ENCODE measurements at places on chromosomes 2 and 18.

- no peak for DNase-seq
Measured at GRCh38 chr2:44999540-44999939, 9.7 kb downstream of the SIX2 start.

DNA sequence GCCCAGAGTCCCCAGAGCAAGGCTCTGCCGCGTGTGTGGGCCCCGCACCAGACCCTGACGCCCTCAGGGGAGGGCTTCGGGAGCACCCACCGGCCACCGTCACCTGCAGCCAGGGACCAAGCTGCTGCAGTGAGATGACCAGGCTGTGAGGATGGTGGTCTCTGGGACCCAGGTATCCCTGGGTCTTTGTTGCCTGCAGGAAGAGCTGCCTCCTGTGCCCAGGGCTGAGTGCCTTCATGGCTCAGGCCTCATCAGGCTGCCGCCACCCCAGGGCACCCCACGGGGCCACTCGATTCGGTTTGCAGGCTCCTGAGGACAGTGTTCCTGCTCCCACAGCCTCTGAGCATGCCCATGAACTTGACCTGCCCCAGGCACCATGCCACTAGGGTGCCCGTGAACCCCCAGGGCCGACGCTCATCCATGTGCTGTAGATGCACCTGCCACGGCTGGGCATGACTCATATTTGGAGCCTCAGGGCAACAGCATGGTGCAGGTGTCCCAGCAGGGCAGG lies 109.8 kb downstream of the FAM210A start:
- DNase-seq: no peak

GRCh38 chr18:7224198-7224597 lies 6.7 kb upstream of the LRRC30 start:
- no peak for DNase-seq

- DNase-seq: no peak
Measured at GRCh38 chr2:138219961-138220360, 255.7 kb downstream of the HNMT start.

DNA sequence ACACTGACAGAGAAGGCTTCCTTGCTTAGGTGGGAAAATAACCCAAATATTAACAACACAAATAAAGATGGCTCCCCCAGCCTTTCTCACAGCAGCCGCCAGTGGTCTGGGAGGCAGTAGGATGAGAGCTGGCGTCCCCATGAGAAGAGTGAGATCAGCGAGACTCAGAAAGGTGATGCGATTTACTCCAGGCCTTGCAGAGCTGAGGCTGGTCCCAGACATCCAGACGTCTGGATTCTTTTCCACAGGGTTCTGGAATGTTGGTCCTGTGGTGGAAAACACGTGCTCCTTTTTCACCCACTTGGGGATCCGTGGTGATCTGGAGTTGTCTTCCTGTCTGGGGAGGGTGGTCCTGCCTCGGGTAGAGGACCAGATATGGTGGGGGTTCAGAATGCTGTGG lies 190.6 kb downstream of the CTIF start:
- no peak for DNase-seq

DNA sequence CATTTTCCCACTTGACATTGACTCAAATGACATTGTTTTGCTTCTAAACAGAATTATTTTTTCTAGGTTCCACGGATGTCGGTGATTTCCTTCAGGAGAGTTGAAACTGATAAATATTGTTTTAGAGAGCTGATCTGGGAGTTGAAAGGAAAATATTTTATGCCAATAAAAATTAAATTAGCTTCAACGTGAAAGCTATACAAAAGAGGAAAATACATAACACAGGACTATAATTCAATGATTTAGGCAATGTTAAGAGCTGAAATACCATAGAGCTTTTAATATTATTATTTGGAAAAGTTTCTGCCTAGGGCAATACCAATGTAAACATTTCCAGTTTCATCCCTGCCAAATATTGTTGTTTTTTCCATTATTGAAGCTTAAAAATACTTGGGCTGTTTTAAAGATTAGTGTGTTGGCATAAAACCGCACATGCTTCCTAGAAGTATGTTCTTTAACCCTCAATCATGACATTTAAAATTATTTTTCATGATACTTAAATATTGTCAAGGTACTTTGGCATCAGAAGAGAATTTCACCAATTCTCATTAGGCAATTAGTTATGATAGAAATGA lies 18.6 kb upstream of the PDE1A start:
- no peak for DNase-seq

- DNase-seq: no peak
Measured at GRCh38 chr2:67456428-67456827, 59.3 kb downstream of the ETAA1 start.

GRCh38 chr2:197993830-197994229 lies 189.4 kb downstream of the PLCL1 start:
- no peak for DNase-seq

DNA sequence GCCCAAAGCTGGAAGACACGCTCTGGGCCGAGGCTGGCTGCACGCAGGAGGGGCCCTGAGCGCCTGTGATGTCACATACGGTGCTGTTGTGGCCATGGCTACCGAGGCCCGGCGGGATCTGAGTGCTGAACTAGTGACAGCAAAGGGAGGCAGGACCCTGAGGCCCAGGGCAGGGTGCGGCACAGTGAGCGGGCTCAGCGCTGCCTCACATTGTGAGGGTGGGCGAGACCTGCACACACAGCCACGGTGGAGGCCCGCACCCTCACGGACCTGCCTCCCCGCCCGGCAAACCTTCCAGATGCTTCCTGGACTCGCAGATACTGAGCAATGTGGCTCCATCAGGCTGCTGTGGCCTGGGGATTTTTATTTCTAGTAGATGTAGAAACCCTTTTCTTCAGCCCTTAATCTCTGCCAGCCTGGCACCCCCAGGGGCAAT lies 133.8 kb upstream of the CTDP1 start:
- DNase-seq: no peak

GRCh38 chr18:75183524-75183923 lies 25.4 kb downstream of the PTGR3 start:
- no peak for DNase-seq

- no peak for DNase-seq
Measured at GRCh38 chr2:241052677-241053360, 49.3 kb downstream of the MTERF4 start.

GRCh38 chr2:18723219-18723618 lies 133.8 kb upstream of the NT5C1B start:
- no peak for DNase-seq

DNA sequence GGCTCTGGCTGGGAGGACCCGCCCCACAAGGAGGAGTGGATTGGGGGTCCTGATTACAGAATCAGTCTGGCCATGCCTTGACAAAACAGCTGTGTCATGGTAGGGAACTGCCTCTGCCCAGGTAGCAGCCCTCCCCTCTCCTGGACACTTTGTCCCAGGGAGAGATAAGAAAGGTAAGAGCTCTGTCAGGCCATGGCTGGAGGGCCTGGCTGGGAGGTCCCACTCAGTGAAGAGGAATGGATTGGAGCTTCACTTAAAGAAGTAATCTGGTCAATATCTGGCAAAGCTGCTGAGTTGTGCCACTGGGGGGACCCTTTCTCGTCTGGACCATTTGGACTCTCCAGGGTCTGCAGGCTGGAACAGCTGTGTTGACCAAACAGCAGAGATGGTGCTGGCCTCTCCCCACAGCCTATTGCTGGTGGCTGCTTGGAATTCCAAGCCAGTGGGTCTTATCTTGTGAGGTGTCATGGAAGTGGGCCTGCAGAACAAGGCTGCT lies 75.4 kb downstream of the EPC2 start:
- no peak for DNase-seq

DNA sequence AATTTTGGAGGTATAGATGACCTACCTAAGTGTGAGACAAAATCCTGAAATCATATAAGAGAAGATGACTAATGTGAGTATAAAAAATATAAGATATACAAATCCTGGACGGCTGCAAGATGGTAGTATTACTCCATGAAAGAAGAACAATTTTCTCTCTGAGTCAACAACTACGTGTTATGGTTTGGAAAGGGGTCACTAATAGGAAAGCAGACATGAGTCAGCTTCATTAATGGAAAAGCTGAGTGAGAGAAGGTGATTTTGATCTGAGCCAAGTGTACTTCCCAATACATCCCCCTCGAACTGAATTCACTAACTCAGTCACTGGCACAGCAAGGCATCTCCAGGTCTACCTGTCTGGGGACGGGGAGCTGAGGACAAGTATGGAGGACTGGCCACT lies 20.1 kb upstream of the SELENOI start:
- no peak for DNase-seq

DNA sequence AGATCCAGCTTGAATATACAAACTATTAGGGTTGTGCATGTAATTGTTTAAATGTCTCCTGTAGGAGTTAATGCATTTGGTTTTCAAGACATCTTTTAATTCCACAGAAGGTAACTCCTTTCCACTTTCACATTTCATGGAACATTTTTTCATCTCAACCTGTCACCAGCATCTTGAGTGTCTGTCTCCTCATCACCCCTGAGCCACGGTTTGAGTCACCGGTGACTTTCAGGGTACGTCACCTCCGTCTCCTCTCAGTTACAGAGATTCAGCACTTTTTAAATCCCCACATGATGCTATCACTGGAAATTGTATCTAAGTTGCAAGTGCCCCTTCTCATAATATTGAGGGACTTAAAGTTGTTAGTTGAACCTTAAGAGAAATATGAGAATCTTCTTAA lies 25.3 kb downstream of the GPR55 start:
- no peak for DNase-seq

- DNase-seq: no peak
Measured at GRCh38 chr2:190156530-190157212, 94.1 kb upstream of the MSTN start.

DNA sequence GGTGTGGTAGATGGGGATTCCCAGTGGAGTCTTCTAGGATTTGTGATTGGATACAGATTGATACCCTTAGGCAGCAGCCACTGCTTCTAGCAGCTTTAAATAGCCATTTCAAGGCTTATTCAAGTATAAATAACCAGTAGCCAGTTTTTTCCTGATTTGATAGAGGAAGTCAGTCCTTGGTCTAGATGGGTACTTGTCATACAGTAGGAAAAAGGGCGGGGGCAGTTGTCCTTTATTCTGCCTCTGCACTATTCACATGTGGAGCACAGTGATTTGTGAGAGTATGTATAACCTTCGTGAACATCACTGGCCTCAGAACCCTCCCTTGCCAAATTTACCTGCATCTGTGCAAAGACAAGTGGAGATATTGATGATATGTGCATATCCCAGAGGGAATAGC lies 6.8 kb downstream of the PPP1CB start:
- DNase-seq: no peak

DNA sequence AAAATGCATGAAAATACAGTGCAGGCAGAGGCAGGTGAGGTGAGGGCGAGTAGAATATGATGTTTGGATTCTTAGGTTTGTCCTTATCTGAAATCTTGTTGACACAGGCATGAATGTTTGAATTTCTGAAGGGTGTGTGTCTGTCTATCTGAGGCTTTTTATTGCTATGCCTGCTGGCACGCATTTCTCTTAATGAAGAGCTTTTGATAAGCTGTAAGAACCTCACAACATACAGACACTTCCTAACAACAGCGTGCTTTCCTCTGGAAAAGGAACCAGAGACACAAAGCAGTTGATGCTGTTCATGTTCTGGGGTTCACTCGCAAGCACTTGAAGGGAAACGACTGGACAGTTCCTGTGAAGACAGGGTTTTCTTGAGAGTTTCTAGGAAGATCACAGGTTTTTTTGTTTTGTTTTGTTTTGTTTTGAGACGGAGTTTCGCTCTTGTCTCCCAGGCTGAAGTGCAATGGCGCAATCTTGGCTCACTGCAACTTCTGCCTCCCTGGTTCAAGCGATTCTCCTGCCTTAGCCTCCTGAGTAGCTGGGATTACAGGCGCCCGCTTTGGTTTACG lies 33.3 kb upstream of the CABLES1 start:
- no peak for DNase-seq

DNA sequence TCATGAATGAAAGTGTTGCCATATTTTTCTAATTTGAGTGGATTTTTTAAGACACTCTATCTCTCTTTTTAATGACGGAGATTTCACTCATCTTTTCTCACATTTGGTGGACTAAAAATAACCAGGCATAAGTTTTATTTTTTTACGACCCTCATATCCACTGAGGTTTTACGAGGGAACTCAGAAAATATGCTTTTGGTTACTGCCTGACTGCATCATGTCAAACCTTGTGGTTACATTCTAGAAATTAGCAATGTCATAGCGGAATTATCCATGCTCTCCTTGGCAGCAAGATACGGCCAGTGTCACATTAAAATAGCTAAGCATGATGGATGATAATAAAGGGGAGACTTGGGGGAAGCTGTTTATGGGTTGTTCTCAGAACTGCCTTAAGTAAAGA lies 428.6 kb upstream of the FSHR start:
- no peak for DNase-seq

- no peak for DNase-seq
Measured at GRCh38 chr2:196970099-196970498, 43.6 kb upstream of the PGAP1 start.

DNA sequence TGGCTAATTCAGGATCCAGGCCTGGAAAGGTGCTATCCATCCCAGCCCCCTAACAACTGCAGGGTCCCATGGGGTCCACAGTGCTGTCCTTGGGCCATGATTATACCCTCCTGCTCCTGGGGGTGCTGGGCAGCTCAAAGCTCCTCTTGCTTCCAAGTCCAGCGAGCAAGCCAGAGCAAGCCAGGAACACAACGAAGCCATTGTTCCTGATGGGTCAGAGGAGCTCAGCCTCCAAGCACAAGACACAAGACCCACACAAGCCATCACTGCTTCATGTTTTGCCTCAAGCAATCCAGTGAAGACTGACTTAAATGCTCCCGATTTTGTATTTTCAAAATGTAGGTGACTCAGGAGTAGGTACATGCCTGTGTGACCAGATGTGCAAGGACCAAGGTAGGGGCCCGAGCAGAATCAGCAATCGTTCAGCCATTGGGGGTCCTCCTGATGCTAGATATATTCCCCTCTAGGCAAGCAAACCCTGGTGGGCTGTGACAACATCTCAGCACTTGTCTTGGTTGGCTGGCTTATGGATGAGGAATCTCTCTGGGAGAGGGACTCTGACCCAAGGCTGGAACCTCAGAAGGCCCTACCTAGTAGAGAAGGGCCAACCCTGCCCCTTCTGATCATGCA lies 90.8 kb downstream of the EPAS1 start:
- no peak for DNase-seq

GRCh38 chr2:201618744-201619662 lies 24.3 kb downstream of the TMEM237 start:
- DNase-seq: no peak

DNA sequence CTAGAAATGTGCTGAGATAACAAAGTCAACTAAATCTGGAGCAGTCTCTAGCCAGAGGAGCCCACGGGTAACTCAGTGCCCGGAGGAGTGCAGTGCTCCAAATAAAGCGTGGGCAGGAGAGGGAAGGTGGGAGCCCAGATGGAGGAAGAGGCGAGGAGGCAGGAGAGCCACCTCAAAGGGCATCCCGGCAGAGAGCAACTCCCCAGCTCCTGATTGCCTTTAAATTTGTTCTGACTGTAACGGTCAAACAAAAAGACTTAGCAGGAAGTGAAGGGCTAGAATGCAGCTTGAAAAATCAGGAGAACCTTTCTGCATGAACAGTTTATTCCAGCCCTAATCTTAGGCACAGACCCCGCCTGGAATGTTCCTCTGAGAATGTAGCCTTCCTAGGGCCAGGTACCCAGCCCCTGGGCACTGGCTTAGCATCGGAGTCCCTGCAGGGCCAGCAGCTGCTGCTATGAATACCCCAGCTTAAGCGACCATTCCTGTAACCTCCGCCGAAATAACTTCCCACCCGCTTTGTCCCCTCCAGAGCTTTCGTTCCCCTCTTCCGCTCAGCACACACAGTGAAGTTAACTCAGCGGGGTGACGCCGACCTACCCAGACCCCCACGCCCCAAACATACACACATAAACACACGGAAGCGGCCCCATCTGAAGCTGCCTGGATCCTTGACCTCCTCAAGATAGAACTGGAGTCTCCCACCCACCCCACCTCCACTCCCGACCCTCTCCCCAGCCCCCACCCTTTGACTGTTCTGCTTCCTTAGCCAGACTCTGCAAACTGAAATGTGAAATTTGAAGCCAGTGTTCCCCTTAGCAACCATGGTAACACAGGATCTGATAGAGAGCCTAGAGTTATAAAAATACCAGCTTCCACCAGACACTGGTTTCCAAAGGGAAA lies 123.2 kb downstream of the SMAD7 start:
- no peak for DNase-seq

All from HTR-8/SVneo (cell line).